ENCODE measurements at places on chromosomes 11 and 22.

GRCh38 chr11:61885784-61886580, 5.4 kb downstream of the FADS3 start:
- DNase-seq = no peak

DNA sequence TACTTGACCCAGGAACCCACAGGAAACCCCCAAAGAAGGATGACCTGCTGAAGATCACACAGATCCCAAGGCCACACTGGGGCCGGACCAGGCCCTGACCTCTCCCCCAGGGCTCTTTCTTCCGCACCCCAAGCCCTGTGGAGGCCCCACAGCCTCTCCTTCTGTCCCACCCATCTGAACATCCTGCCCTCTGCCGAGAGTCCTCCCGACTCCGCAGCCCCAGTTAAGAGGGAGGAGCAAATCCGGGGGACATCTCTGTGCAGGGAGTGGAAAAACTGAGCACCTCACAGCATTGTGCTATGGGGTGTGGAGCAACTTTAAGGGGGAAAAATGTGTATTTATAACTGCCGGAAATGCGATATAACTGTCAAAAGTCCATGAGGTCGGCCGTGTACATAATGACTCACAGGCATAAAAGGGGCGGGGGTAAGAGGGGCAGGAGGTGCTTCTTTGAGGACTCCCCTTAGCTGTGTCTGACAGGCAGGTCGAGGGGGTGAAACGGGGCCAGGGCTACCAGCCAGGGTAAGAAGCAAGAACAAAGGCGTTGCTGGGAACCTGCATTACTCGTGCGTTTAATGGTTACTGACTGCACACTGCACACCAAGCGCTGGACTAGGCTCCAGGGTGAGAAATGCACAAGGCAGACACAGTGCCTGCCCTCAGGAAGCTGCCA, 57.2 kb downstream of the WNT11 start:
- no peak for DNase-seq

DNA sequence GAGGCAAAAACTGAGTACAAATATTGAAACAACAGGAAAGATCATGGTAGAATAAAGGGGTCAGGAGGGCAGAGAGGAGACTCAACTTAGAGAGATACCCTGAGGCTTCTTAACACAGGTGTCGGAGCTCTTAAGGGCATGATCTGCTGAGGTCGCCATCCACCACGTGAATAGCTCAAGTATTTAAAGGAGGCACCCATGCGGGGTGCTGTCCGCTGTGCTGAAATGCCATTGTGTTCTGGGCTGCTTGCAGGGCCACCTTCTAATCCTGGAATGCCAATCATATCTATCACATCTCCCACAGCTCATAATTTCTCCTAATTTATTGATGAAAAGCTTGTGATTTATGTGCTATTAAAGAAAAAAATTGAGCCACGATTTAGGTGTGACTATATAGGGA, 90.2 kb downstream of the SEZ6L start:
- DNase-seq = peak; percentile 70

GRCh38 chr11:18001191-18001590, 11.7 kb downstream of the SERGEF start:
- DNase-seq = no peak

DNA sequence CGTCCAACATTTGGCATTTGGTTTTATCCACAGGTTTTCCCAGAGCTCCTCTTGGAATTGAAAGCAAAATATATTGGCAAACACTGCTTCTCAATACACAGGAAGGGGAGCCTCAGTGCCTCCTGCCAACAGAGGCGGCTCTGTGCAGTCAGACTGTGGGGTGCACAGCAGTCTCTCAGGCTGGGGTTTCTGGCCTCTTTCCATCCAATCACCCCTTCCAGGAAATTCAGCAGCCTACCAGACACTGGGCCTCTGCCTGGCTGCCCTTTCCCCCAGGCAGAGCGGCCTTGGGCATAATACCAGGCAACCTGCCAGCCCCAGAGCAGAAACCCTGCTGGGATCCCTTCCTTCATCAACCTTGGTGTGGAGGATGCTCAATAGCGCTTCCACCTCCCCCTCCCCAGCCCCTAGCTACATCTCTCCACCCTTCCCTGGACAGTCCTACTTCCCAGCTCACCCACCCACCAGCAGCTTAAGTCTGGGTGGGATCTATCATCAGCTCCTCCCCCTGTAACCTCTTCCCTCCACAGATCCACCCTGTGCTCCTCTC, 17.8 kb upstream of the RAPSN start:
- no peak for DNase-seq

- no peak for DNase-seq
Observed at GRCh38 chr11:123264431-123264780, 69.4 kb upstream of the CLMP start.

DNA sequence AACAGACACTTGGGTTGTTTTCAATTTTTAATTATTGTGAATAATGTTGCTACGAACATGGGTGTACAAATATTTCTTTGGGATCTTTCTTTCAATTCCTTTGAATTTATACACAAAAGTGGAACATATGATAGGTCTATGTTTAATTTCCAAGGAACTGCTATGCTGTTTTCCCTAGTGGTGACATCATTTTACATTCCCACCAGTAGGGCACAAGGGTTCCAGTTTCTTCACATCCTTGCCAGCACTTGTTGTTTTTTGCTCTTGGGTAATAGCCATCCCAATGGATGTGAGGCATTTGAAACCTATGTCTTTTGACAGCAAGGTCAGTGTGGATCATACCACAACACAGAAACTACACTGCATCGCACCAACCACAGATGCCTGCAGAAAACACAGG, 41.8 kb upstream of the SCN3B start:
- DNase-seq = no peak

DNA sequence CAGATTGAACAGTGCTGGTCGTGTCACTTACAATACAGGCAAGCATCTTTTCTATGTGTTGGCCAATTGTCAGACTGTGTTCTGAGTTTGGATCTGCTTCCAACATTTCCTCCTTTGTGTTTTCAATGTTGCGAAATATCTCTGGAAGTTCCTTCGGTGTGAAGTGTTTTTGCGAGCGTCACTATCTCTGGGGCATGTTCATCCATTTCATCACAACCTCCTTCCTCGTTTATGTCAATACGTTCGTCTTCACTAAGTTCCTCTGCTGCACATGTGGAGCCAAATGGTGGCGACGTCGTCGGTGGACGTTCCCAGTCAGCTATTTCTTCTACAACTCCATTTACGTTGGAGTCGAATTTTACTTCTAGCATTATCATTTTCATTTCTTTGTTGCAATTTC, 100.2 kb upstream of the LMO1 start:
- DNase-seq = no peak

GRCh38 chr11:72069200-72069599, 11.1 kb downstream of the NUMA1 start:
- DNase-seq = no peak

DNA sequence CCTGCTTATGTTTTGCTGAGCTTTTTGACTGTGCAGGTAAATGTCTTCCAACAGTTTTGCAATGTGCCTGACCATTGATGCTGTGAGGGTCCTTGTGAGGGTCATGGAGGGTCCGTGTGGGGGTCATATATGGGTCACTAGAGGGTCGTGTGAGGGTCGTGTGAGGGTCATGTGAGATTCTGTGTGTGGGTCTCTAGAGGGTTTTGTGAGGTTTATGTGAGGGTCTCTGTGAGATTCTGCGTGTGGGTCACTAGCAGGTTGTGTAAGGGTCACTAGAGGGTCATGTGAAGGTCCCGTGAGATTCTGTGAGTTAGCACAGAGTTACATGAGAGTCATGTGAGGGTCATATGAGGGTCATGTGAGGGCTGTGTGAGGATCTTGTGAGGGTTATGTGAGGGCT, 263.9 kb upstream of the B3GAT1 start:
- no peak for DNase-seq

GRCh38 chr22:40415531-40416266, 45.3 kb downstream of the SGSM3 start:
- DNase-seq = no peak

GRCh38 chr22:32999039-32999815, 59.0 kb downstream of the SYN3 start:
- no peak for DNase-seq

DNA sequence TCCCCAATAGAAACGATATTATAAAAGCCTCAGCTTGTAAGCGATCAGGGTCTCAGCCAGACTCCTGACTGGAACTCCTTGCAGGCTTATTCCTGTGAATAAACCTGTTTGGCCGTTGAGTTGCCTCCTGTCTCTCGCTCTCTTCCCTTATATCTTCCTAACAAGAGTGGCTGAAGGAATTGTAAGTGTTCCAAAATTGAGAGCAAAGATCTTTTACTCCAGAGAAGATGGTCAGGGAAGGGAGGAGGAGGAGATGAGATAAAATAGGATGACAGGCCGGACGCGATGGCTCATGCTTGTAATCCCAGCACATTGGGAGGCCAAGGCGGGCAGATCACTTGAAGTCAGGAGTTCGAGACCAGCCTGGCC, 1.2 kb upstream of the SLC37A4 start:
- no peak for DNase-seq

- no peak for DNase-seq
Observed at GRCh38 chr11:7666292-7666866, 6.9 kb downstream of the CYB5R2 start.

GRCh38 chr22:45226503-45227186, 14.0 kb downstream of the KIAA0930 start:
- no peak for DNase-seq

- no peak for DNase-seq
Observed at GRCh38 chr11:8060146-8060719, 20.8 kb upstream of the TUB start.

DNA sequence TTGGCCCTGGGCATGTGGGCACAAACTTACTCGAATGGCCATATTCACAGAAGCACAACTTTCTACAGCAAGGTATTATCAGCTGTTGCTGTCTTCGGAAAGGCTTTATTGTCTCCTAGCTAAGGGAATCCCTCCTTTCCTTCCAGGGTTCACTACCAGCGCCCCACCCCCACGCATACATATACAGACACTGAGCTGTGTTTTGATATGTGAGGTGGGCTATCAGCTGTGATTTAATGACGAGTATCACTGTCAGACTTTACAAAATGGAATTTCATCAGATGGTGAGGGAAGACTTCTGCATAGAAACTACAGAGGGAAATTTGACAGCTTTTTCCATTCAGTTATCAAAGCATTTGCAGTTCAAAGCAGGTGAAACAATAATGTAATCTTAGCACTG, 730.2 kb downstream of the NTM start:
- DNase-seq = no peak

GRCh38 chr22:31179345-31179744, 19.4 kb downstream of the RNF185 start:
- DNase-seq = no peak

DNA sequence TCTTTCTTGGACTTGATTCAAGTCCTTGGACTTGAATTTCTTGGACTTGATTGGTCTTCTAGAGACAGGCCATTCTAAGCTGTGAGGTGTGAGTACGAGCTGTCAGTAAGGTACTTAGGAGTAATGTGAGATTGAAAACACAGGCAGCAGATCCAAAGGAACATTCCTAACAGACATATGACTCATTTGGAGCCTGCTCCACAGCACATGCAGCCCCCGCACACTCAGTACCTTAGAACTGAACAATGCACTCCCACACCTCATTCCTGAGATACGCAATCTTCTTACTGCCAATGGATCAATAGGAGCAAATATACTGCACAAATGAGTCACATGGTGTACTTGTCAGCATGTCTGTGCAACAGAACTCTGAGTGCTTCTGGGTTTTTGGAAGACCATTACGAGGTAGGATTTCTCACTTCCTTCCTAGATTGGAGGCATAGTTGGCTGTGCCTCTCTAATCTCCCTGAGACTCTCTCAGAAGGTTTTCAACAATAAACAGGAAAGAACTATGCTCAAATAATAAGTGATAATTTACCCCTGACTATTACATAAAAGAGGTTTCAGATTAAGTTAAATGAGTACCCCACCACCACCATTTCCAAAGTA, 243.1 kb downstream of the KCNA4 start:
- no peak for DNase-seq

DNA sequence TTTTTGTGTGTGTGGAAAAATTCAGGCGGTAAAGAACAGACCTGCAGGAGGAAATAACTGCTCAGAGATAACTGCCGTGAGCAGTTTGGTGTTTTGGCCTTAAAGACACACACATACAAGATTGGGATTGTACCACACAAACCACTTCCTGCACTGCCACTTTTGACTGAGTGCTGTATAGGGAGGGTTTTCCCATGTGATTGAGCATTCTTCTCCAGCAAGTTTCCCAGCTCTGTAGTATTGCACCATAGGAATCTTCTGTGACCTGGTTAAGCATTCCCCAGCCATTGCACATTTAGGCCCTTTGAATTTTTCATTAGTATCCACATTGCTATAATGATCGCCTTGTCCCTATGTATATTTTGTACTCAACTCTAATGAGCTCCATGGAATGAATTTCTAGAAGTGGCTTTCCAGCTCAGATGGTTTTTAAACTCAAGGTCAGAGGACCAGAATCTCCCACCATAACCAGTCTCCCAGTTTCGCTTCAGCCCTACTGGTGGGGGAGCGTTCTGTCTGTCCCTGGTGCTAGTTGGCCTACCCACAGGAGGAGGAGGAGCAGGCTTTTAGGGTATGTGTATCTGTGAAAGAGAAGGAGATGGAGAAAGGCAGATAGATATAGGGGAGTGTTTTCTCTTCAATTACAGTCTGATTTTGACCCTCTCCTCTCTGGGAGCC, 9.3 kb downstream of the CD82 start:
- peak; percentile 78 for DNase-seq

- no peak for DNase-seq
Observed at GRCh38 chr11:120958185-120958584, 65.7 kb upstream of the TBCEL start.

GRCh38 chr11:107741044-107741823, 29.4 kb upstream of the SLN start:
- DNase-seq = no peak

GRCh38 chr11:65868076-65868667, 4.4 kb downstream of the EFEMP2 start:
- peak; percentile 52 for DNase-seq

DNA sequence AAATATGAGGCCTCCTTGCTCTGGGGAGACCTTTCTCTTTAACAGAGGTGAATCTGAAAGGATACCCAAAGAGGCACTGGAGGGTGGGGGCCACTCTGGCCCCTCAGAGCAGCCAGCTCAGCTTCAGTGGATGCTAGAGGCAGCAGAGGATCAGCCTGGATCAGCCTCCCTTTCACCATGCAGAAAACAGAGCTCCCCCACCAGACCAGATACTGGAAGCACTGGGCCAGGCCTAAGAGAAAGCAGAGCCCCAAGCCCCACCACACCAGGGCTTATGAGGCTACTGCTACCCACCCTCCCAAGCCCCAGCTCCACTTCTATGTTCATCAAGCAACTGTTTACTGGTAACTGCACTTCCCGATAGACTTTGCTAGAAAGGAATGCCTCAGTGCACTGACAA, 4.0 kb upstream of the SLC43A3 start:
- no peak for DNase-seq

DNA sequence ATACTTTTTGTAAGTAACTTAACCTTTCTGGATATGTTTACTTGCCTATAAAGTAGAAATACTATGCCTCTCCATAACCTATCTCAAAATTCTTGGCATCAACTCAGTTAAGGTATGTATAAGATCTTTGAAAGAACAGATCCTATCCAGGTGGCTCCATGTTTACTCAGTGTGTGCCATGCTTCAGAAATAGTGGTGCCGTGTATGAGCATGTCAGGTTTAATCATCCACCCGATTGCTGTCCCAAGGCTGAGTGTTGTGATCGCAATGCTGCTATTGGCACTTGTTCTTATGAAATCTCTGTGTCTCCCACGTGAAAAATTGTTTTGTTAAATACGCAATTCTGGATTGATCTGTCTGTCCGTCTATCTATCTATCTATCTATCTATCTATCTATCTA, 85.9 kb upstream of the SNX19 start:
- DNase-seq = no peak

- no peak for DNase-seq
Observed at GRCh38 chr11:44877571-44878497, 72.8 kb downstream of the TP53I11 start.
